ENCODE measurements at places on chromosomes 3 and 15.

DNA sequence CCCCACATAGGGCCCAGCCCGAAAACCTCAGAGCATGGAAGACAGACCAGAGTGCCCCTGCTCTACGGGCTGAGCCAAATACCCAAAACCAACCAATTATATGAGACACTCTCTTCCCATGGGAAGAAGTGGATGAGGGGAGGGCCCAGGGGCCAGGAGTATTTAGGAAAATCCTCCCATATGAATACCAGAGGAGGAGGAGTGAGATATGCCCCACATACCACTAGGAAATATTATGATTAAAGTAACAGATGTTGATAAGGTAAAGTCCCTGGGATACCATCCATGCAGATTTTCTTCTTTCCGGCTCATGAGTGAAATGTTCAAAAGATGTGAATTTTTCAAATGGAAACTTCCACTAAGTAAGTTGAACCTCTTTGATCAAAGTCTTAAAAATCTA, 50.4 kb downstream of the MESD start:
- no peak for DNase-seq

DNA sequence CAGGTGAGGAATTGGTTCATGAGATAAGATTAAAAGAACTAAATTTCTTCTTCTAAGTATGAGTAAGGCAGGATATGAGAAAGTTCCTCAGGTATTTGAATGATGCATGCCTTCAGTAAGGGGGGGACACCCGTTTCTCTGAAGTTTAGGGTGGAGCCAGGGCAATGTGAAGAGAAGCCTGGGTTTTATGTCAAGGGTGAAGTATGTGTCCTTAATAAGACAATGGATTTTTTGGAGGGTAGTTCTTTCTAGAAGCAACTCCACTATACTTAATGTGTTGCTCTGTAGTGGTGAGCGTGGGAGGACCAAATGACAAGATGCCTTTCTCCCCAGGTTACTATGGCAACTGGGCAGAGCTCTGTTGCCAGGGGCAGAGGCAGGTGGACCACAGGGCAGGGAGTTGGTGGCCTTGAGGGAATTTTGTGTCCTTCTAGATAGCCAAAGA, 44.0 kb downstream of the PHLDB2 start:
- DNase-seq: no peak

GRCh38 chr3:110133971-110134370, 796.6 kb upstream of the DPPA4 start:
- no peak for DNase-seq

DNA sequence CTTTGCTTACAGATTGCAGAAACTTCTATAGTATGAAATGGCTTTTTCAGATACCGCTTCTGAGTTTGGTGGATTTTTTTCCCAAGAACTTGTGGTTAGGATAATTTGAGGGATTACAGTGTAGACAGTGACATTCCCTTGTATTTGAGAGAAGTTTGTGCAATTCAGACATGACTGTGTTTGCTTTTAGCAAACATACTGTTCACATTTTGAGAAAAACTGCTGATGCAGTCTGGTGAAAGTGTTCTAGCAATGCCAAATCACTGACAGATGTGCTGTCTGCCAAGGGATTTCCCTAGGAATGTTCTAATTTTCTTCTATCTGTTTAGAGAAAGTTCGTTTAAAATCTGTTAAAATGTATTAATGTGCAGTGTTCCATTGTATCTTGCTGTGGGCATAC, 652.6 kb downstream of the FHIT start:
- no peak for DNase-seq

GRCh38 chr3:87219611-87220010, 7.5 kb upstream of the CHMP2B start:
- DNase-seq: no peak

- DNase-seq: no peak
These were observed 247.3 kb upstream of the CHRM5 start for GRCh38 chr15:33720952-33721351.

GRCh38 chr3:129476586-129476985, 36.6 kb downstream of the IFT122 start:
- no peak for DNase-seq

DNA sequence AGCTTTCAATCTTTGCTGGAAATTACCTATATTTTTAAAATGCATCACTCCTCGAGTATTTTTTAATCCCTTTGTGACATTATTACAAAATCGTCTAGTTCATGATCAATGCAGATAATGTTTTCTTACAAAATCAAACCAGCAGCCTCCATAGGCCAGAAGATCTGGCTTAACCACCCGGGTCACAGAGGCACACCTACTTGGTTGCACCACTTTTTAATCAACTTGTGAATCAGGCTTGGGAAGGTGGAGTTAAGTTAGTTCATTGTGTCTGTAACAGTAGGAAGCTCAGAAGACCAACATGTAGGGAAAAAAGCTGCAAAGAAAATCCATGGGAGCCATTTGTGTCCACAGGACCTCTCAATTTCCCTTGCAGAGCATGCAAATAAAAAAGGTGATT, 148.0 kb downstream of the TP63 start:
- DNase-seq: no peak

Data from CD4-positive, alpha-beta T cell treated with Interleukin-17A for 4 hours (primary cell).